ENCODE measurements at places on chromosomes 16 and 17. TPM values are rescaled to one million over a fixed set of nuclear protein-coding genes. Genes with fewer than 3 reads are reported as not detected.

GPR179 gene
- 0.16 TPM for total RNA-seq

KRT25 gene
- not detected for total RNA-seq

KCNJ12 gene
- 11.3 TPM for total RNA-seq

LHX1 gene
- not detected for total RNA-seq

DHX58 gene
- 4.5 TPM for total RNA-seq

GUCY2D gene
- not detected for total RNA-seq

SHCBP1 gene
- 0.54 TPM for total RNA-seq

COX6A2 gene
- 890 TPM for total RNA-seq

ACADVL gene
- total RNA-seq = 966 TPM

FGF11 gene
- total RNA-seq = 3.9 TPM

NOTUM gene
- total RNA-seq = 0.38 TPM

CDK10 gene
- total RNA-seq = 32.9 TPM
